ENCODE measurements at places on chromosomes 16 and 17.
A peak's percentile ranks its signal among the peaks of the same experiment; 100 is the strongest.

- peak; percentile 78 for DNase-seq
These were observed 2.7 kb downstream of the ZFPM1 start for GRCh38 chr16:88455610-88456355.

DNA sequence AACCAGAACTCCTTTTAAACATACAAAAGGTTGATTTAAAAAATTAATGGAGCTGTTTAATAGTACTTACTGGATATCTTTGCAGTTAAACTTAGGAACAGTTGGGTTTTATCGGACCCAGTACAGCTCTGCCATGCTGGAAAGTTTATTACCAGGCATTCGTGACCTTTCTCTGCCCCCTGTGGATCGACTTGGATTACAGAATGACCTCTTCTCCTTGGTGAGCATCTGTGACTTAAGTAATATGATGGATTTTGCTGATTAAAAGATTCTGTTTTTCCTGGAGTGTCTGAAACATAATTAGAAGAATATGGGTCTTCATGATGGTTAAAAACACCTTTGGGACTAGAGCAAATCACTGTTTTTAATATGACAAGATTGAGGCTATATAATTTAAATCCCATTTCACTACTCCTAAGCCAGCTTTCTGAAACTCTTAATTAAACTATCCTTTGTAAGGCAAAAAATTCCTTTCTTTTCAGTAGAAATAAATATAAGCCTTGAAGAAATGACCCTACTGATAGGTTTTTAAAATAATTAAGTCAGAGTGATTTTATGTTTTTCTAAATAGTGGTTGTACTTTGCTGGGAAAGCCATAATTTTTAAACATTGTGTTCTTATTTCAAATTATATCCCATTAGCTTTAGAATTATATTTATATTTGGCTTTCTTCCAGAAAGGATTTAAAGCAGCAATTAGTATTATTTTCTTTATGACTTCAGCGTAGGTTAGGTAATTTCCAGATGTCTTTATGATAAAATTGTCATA lies 45.7 kb upstream of the KPNB1 start:
- no peak for DNase-seq

DNA sequence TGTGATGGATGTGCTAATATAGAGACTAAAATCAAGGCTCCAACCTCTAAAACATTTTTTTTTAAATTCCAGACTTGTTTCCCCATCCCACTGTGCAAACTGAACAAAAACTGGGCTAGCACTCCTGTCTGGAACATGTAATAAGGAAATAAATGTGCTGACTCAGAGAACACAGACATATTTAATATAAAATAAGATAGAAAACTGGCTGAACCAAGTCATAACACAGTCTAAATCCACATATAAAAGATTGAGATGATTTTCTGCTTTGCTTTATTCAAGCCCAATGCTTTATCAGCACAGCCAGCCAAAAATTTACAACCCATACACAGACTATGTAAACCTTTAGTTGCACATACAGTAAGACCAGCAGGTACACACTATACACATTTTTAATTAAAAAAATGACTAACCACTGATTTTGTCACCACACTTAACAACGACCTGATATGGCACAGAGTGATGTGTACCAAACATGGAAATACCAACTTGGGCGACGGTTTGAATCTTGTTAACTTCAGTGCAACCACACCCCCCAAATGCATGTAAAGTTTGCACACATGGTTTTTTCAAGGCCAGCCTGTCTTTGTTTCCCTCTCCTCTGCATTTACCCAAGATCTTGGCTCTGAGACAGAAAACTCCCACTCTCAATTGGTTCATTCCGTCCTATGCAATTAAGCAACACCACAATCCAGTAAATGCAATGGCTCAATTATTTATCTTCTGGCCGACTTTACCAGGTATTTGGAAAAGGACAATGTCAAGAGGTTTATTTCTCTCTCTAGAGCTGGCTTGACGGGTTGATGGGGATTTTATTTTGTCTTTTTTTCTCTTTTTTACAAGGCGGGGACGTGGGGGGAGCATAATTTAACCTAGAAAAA lies 1.2 kb downstream of the STAT3 start:
- DNase-seq = no peak

DNA sequence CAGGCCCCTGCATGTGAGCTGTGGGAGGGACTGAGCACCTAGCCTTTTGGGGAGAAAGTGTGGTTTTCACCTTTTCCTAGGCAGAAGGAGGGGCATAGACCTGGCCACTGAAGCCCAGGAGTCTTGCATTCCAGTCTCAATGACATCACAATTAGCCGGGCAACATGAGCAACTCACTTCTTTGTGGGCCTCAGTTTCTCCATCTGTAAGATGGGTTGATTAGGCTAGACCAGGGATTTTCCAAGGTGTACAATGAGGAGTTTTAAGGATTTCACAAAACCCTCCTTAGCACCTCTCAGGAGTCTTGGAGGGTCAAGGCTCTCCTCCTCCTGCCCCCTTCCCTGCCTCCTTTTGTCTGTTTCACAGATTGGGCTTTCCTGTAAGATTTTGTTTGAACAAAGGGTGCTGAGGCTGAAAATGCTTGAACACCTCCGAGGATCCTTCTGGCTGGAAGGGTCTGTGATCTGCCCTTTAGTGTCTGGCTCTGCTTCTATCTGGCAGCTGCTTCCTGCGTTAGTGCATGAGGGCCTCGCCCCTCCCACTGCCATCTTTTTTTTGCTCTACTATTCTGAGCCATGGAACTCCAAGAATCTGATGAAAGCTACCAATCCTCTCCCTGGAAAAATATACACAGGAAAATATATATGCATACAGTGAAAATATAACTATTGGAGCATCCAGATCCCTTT lies 52.4 kb upstream of the ETV4 start:
- no peak for DNase-seq

DNA sequence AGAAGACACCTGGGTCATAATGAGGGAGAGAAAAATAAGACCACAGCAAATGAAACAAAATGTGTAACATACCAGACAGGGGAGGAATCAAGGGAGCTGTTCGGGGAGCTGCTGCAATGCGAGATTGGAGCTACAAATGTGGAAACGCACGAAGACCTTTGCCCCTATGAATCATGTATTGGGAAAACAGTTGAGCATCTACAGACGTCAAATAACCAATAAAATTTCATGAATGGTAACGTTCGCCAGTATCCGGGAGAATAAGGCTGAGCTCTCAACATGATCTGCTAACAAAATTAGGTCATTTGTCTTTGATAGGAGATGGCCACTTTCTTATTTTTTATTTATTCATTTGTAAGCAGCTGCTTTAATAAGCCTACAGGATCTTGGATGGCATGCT lies 486.2 kb upstream of the RBFOX1 start:
- DNase-seq = no peak

Data from stimulated activated CD4-positive, alpha-beta T cell treated with anti-CD3 and anti-CD28 coated beads, Interleukin-15, amount 100 ng/mL, for 48 hours (primary cell).